AG10803 (cell line): ENCODE measurements at places on chromosomes 5 and 9.

- no peak for DNase-seq
Observed at GRCh38 chr5:15363601-15364000, 136.4 kb upstream of the FBXL7 start.

- no peak for DNase-seq
Observed at GRCh38 chr9:108081112-108081511, 591.5 kb upstream of the KLF4 start.

GRCh38 chr9:72537671-72538070 lies 16.3 kb downstream of the TMC1 start:
- no peak for DNase-seq

DNA sequence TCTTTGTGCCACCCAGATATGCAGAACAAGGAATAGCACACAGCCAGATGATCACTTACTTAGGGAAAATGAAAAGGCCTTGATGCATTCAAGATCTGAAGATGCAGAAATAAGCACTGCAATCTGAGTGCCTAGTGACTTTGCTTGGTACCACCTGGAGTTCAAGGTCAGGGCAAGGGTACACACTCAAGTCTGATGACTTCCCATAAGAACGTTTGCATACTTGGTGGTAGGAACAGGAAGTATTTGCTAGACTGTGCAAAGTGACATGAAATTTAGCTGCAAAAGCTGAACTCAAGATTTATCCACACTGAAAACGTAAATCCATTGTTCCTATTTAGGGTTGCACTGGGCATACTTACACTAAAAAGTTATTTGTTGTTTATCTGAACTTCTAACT lies 177.1 kb downstream of the PIK3R1 start:
- DNase-seq = no peak
